ENCODE measurements at places on chromosomes 4 and X. TPM values are rescaled to one million over a fixed set of nuclear protein-coding genes. Genes with fewer than 3 reads are reported as not detected.

- DNase-seq, result no peak
These were observed 38.9 kb downstream of the SMC1A start for GRCh38 chrX:53383376-53384076.

GRCh38 chrX:57451426-57452020, 140.3 kb upstream of the ZXDB start:
- no peak for DNase-seq

DNA sequence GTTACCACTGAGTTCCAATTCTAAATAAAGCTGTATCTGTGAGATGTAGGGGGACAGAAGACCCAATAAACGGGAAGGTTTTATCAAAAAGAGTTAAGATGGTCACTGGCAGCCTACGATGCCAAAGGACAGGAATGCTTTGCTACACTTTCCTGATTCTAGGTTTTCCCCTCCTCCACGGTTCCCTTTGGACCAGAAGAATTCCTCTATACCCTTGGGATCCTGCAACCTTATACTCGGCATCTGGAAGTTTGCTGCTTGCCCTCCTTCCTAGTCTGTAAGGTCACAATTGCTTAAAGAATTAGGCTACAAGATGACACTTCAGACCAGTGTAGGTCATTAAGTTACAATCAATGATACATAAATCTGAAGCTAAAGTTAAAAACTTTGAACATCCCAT, 64.3 kb downstream of the SCML2 start:
- DNase-seq, result no peak

- no peak for DNase-seq
These were observed 20.5 kb downstream of the COMMD8 start for GRCh38 chr4:47442980-47443379.

- no peak for DNase-seq
These were observed 563.9 kb downstream of the GRXCR1 start for GRCh38 chr4:43456383-43456782.

PCDH19 gene
- not detected for total RNA-seq

TRIM2 gene
- total RNA-seq, result 1.8 TPM

All from naive thymus-derived CD8-positive, alpha-beta T cell (primary cell).